ENCODE measurements at places on chromosomes 2 and 18.
A peak's percentile ranks its signal among the peaks of the same experiment; 100 is the strongest.

DNA sequence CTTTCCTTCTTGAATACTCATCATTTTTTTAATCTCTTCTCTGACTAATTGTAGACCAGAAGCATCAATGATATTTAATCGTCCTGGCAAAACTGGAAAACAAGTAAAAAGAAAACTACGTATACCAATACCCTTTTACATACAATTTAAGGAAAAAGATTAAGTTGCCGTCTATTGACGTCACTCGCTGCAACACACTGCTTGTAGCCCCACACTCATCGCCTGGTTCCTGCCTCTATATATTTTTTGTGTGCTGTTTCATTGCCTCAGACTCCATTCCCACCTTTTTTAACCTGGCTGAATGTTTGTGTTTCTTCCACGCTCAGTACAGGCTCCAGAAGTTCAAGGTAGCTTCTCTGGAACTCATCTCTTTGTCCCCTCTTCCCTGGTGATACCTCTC is 536.2 kb downstream of the METTL4 start:
- no peaks in the 10 kb centered on the region for H3K27me3 ChIP-seq
- no peak for DNase-seq
- H3K4me3 ChIP-seq: no peak overlapping the region

DNA sequence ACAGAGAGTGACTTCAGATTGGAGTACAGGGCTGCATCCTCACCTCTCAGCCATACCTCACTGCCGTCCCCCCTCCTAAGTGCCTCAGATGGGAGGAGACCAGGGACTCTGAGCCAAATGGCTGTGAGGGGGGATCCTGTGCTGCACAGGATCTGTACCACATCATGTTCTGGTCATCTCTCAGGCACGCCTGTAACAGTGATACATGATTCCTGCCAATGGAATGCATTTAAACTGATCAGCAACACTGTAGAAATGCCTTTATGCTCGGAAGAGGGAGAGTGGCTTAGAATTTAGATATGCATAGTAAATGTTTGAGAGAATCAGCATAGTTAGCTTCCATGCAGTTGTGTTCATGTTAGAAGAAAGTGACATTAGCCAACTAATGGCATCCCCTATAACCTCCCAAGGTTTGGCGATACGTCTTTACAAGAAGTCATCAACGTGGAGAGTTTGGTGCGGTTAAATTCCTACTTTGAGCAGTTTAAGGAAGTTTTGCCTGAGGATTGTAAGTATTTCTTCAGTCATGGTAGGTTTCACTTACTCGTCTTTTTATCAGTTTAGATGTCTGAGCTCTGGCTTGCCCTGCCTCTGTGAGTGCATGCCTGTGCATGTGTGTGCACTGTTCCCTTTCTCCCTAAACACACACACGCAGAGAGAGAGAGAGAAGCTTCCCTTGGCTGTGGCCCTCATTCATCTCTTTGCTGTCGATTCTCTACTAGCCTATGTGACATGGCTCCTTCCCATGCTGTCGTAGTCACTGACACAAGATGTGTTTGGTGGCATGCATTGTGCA is 40.0 kb downstream of the COA5 start:
- no peak for DNase-seq
- no peak overlapping the region for H3K27ac ChIP-seq
- no peaks in the 10 kb centered on the region for H3K4me1 ChIP-seq
- H3K4me3 ChIP-seq: no peak overlapping the region
- H3K27me3 ChIP-seq: no peaks in the 10 kb centered on the region

- H3K4me1 ChIP-seq: no peaks in the 10 kb centered on the region
- H3K27ac ChIP-seq: no peak overlapping the region
- H3K4me3 ChIP-seq: no peak overlapping the region
Measured at GRCh38 chr2:24832931-24833701, 39.9 kb downstream of the CENPO start.

- H3K4me1 ChIP-seq: no peaks in the 10 kb centered on the region
- no peak overlapping the region for H3K27ac ChIP-seq
- no peaks in the 10 kb centered on the region for H3K36me3 ChIP-seq
- no peak for DNase-seq
- no peaks in the 10 kb centered on the region for H3K27me3 ChIP-seq
- H3K4me3 ChIP-seq: no peak overlapping the region
Measured at GRCh38 chr2:145728511-145728910, 1208.6 kb upstream of the ZEB2 start.

DNA sequence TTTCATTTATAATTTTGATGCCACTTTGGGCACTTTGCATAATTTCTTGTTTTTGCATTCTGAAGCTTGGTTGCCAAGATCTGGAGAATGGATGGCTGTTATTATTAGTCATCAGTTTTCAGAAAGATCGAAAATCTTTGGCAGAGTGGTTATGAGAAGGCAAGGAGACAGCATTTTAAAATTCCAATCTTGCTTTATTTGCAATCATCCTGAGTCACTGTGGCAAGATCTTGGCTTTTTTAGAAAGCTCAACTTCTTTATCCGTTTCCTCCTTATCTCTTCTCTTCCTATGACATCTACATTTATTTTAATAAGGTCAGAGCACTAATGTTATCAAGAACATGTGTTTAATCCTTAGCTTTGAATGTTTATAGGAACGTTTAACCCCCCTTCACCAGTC is 31.1 kb upstream of the EIF2AK3 start:
- no peak overlapping the region for H3K4me3 ChIP-seq
- H3K4me1 ChIP-seq: no peaks in the 10 kb centered on the region
- DNase-seq: no peak
- no peaks in the 10 kb centered on the region for H3K27me3 ChIP-seq
- no peak overlapping the region for H3K27ac ChIP-seq

DNA sequence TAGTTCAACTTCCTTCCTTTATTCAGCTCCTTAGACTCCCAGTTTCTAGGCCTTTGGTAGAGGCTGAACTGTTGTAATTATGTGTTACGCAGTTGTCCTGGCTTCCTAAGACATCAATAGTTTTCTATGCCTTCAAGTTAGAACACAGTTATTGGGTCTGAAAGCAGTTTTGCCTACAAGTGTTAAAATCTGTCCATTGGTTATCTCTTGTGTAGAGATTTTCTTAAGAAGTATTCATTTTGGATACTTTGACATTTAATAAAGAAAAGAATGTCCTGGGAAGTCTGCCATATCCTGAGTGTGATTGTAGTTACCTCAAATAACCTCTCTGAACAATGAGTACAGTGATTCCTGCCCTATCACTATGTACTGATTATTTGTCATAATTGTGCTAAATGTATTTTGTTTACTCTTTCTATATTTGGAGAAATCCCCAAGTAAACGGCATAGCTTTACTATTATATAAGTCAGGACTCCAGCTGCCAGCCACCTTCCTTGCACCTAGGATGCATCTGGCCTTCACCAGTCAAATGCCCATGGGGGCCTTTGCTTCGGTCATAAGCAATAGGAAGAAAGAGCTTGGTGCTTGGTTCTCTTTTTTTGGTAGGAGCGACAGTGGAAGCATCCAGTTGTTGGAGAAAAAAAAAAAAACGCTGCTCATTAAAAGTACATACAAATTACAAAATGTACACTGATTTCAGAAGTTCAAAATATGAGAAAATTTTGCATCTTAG is 449.5 kb upstream of the PKDCC start:
- no peak overlapping the region for H3K4me3 ChIP-seq
- H3K27ac ChIP-seq: no peak overlapping the region
- DNase-seq: no peak
- no peaks in the 10 kb centered on the region for H3K27me3 ChIP-seq
- H3K36me3 ChIP-seq: no peaks in the 10 kb centered on the region
- H3K4me1 ChIP-seq: no peaks in the 10 kb centered on the region

DNA sequence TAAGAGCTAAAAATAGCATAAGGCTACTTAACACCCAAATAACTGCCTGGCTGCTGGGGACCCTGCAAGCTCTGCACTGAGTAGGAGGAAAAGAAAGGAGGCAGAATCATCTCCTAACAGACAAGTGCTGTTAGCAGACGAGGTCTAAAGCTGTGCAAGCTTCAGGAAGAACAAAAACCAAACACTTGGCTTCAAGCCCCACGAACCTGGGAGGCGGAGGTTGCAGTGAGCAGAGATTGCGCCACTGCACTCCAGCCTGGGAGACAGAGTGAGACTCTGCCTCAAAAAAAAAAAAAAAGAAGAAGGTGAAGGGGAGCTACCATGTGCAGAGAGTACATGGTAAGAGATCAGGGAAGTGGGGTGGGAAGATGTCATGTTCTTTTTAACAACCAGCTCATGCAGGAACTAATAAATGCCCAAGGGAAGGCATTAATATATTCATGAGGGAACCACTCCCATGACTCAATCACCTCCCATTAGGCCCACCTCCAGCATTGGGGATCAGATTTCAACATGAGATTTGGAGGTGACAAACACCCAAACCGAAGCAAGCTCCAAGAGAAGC is 28.8 kb upstream of the INO80C start:
- H3K36me3 ChIP-seq: no peaks in the 10 kb centered on the region
- no peak overlapping the region for H3K27ac ChIP-seq
- H3K4me1 ChIP-seq: no peaks in the 10 kb centered on the region
- no peaks in the 10 kb centered on the region for H3K27me3 ChIP-seq

GRCh38 chr2:37657471-37657870 is 14.0 kb downstream of the CDC42EP3 start:
- H3K36me3 ChIP-seq: peaks cover 16% of the 10 kb centered on the region
- peaks cover 48% of the 10 kb centered on the region for H3K4me1 ChIP-seq
- H3K27ac ChIP-seq: peak overlapping the region; percentile 66
- no peak overlapping the region for H3K4me3 ChIP-seq

DNA sequence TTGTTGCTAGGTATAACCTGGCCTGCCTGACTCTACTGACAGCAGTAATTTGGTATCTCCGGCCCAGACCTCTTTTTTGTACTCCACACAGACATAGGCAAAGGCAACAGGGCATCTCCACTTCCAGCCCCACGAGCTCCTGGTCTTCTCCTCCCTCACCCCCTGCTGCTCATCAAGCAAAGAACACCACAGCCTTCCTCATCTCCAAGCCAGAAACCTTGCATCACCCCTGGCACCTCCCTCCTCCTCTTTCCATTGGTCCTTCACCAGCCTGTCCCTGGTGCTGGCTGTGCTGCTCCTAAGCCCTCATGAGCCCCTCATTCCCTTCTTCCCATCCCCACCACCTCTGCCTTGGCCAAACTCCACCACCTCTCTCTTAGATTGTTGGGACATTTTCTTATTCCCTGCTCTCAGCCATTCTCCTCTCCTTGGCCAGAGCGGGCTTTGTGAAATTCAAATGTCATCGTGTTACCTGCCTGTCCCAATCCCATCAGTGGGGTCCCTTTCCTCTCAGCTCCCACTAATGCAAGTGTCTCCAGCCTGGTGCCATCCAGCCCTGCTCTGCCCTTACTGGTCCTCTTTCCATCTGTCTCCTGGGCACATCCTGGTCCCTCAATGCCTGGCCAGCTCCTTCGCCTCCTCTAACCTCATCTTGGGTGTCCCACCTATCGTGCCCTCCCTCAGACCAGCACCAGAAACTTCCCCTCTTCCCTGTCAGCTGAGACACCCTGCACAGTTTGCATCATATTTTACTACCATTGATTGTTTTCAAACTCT is 77.4 kb downstream of the INHBB start:
- no peaks in the 10 kb centered on the region for H3K36me3 ChIP-seq
- H3K4me1 ChIP-seq: no peaks in the 10 kb centered on the region
- no peak overlapping the region for H3K4me3 ChIP-seq
- H3K27ac ChIP-seq: no peak overlapping the region
- DNase-seq: no peak

- H3K4me3 ChIP-seq: no peak overlapping the region
- H3K4me1 ChIP-seq: no peaks in the 10 kb centered on the region
- no peaks in the 10 kb centered on the region for H3K27me3 ChIP-seq
Measured at GRCh38 chr2:27185331-27186026, 26.4 kb upstream of the ATRAID start.

- H3K36me3 ChIP-seq: no peaks in the 10 kb centered on the region
- no peaks in the 10 kb centered on the region for H3K27me3 ChIP-seq
- no peak for DNase-seq
Measured at GRCh38 chr2:69384618-69385081, 2.4 kb downstream of the GFPT1 start.

DNA sequence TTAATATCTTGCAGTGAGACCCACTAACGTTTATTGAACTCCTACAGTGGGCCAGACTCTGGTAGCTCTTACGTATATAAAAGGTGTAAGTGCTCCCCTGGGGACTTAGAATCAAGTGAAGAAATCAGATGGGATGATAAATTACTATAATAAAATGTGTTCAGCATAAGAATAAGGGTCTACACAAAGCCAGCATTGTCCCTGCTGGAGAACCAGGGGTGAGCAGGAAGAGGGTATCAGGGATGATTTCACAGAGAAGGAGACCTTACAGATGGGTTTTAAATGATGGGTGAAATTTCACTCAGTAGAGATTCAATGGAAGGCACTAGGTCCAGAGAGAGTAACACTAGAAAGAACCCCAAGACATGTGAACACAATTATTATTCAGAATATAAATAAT is 20.7 kb downstream of the NRXN1 start:
- DNase-seq: no peak
- no peak overlapping the region for H3K4me3 ChIP-seq
- no peaks in the 10 kb centered on the region for H3K36me3 ChIP-seq
- no peak overlapping the region for H3K27ac ChIP-seq

GRCh38 chr2:160169471-160169870 is 30.6 kb downstream of the ITGB6 start:
- no peaks in the 10 kb centered on the region for H3K36me3 ChIP-seq
- no peak for DNase-seq
- no peaks in the 10 kb centered on the region for H3K27me3 ChIP-seq
- no peak overlapping the region for H3K27ac ChIP-seq
- H3K4me3 ChIP-seq: no peak overlapping the region
- no peaks in the 10 kb centered on the region for H3K4me1 ChIP-seq

- DNase-seq: no peak
- no peaks in the 10 kb centered on the region for H3K4me1 ChIP-seq
- H3K36me3 ChIP-seq: no peaks in the 10 kb centered on the region
- no peak overlapping the region for H3K27ac ChIP-seq
- H3K4me3 ChIP-seq: no peak overlapping the region
- H3K27me3 ChIP-seq: no peaks in the 10 kb centered on the region
Measured at GRCh38 chr2:232878855-232879617, 9.0 kb downstream of the SNORC start.

GRCh38 chr2:241195506-241196130 is 7.1 kb downstream of the ANO7 start:
- H3K4me1 ChIP-seq: no peaks in the 10 kb centered on the region
- H3K4me3 ChIP-seq: no peak overlapping the region
- H3K27ac ChIP-seq: no peak overlapping the region
- no peaks in the 10 kb centered on the region for H3K27me3 ChIP-seq
- no peak for DNase-seq

DNA sequence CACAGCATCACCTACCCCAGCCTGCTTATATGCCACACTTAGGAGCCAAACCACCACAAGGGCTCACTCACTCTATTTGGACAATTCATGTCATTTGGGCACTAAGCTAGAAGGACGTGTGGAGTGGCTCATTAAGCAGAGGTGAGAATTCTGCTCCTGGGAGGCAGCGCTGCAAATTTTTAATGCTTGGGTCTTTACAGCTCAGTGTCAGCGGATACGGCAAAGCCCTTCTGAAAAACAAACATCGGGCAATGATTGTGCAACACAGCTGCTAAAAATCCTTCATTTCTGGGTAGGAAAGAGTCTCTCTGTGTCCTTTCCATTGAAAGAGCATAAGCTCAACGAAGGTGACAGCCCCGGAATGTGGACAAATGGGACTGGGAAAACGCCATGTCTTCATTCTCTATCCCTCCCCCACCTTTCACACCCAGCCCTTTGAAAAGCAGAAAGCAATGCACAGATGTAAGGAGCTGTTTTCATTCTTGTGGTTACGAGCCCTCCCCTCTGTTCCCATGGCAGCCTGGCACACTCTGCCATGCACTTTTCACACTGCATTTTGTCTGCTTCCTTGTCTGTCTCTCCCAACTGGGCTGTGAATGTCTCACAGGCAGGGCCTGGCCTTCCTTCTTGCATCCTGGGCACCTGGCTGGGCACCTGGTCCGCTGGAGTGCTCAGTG is 16.0 kb downstream of the TMEM177 start:
- H3K27me3 ChIP-seq: no peaks in the 10 kb centered on the region
- H3K36me3 ChIP-seq: no peaks in the 10 kb centered on the region
- no peak overlapping the region for H3K4me3 ChIP-seq
- peaks cover 11% of the 10 kb centered on the region for H3K4me1 ChIP-seq
